ENCODE measurements at places on chromosomes 13 and 19.

GRCh38 chr13:27964741-27965323 is 4.3 kb downstream of the CDX2 start:
- no peak for DNase-seq

- no peak for DNase-seq
Observed at GRCh38 chr19:8573316-8573715, 3.9 kb downstream of the MYO1F start.

GRCh38 chr19:32269831-32270230 is 75.6 kb upstream of the ZNF507 start:
- no peak for DNase-seq

DNA sequence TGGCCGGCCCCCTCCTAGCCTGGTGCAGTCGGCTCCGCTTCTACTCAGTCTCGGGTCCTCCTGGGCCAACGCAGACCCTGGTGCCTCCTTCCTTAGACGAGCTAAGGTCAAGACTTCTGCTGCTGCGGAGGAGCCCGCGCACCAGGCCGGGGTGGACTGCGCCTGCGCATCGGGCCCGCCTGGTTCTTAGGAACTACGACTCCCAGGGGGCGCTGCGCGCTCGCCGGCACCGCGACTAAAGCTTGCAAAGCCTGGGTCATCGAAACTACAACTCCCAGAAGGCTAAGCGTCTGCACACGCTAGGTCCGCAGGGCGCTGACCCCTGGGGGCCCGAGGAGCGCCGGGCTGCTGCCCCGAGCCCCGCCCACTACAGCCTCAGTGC is at the start of gene ZNF835:
Gene ZNF835 (minus strand): TSS at position 145 of the 382 bp plus-strand sequence. CDS start 6,559 bp downstream, outside the sequence.
- peak; percentile 50 for DNase-seq

DNA sequence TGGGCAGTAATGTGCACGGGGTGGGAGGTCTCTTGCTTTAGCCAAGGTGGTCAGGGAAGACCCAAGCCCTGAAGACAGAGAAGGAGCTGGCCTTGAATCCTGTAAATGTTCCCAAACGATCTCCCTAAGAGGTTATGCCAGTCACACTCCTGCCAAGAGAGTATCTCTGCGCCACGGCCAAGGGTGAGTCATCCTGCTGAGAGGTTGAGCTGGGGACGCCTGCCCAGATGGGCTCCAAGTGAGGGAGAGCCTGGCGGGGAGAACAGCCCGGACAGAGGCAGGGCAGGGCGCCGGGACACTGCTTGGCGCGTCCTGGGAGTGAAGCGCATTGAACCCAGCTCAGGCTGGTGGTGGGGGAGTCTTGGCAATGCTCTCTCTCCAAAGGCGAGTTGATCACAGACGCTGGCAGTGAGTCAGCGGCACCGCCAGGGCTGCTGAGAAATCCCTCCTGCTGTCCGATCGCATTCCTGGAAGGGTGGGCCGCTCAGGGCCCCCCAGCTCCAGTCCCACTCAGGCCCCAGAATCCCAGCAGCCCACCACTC is 16.4 kb downstream of the SULT2B1 start:
- no peak for DNase-seq

GRCh38 chr19:4676955-4677731 is 7.0 kb upstream of the MYDGF start:
- DNase-seq: no peak

DNA sequence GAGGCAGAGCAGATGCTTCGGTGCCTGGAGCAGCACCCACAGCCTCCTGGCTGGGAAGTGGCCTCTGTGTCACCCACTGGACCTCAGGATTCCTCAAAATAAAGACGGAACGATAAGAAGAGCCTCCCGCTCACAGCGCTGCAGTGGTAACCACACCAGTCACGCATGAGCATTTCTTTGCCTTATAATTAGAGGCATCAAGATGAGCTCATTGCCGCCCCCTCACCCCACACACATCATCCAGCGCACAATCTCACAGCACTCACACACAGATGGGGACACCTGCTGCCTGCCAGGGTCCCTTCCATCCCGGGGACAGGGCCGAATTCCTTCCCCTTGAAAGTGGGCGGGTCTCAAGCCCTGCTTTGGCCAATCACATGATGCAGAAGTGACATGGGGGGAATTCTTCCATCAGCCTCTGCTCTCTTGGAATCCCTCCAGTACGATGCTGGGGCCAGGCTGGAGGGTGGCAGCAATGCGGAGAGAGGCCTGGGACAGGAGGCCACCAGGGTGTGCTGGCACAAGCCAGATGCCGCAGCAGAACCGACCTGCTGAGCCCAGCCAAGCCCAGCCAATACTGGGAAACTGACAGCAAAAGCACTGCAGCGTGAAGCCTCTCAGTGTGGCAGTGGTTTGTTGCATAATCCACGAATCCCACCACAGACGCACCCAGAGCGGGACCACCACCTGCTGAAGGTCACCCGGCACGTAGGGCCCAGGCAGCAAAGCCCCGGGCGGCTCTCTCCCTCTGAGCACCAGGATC is 16.0 kb downstream of the PIP5K1C start:
- no peak for DNase-seq

GRCh38 chr13:67069117-67069767 is 160.9 kb downstream of the PCDH9 start:
- no peak for DNase-seq

DNA sequence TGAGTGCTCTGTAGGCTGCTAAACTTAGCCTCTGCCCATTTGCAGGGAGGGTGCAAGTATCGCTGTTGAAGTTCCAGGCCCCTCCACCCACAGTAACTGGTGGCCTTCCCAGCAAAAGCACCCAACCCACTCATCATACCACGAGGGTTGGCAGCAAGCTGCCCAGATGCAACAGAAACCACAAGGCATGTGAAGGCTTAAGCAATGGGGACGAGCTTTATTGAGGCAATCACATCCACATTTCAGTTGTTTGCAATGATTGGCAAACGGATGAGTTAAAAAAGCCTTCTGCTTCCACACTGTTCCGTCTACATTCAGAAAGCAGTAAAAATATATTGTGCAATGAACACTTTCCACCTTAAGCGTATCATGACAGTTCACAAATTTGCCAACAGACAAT is 10.3 kb downstream of the GJB6 start:
- DNase-seq: no peak

DNA sequence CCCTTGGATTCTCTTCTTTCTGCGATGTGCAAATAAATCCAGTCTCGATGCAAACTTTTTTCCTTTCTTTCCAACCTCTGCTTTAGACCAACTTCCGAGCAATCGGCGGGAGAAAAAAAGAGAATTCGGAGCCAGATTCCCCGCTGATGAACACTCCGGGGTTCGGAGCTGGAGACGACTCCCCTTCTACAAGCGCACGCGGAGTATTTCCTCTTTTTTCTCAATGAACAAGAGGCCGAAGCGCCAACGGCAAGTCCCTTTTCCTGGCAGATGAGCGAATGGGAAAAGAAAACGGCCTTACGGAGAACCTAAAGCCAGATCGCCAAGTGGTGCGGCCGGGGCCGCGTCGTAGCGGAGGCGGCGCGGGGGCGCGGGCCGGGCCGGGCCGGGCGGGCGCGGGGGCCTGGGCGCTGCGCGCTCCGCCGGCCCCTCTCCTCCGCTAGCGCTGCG is 250 bp downstream of the SPRY2 start:
- DNase-seq: no peak

- DNase-seq: no peak
Observed at GRCh38 chr19:4584670-4585460, 25.4 kb upstream of the SEMA6B start.

DNA sequence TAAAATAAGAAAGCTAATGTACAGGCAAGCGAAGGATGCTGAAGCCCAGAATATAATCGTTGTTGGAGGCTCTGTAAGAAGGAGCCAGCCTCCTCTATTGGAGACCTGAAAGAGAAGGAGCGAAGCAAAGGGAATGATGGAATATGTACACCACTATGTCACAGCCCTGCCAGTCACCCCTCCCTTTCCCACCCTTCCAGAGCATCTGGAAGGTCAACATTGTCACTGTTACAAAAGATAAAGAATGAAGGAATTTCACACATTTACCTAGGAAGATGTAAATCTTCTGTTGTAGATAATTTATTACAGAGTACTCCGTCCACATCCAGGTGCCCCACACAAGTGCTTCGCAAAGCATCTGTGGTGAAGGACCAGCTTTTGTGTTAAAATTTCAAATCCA is 39.7 kb upstream of the SACS start:
- DNase-seq: no peak

GRCh38 chr13:106561551-106562170 is 6.3 kb downstream of the ARGLU1 start:
- DNase-seq: peak; percentile 4

DNA sequence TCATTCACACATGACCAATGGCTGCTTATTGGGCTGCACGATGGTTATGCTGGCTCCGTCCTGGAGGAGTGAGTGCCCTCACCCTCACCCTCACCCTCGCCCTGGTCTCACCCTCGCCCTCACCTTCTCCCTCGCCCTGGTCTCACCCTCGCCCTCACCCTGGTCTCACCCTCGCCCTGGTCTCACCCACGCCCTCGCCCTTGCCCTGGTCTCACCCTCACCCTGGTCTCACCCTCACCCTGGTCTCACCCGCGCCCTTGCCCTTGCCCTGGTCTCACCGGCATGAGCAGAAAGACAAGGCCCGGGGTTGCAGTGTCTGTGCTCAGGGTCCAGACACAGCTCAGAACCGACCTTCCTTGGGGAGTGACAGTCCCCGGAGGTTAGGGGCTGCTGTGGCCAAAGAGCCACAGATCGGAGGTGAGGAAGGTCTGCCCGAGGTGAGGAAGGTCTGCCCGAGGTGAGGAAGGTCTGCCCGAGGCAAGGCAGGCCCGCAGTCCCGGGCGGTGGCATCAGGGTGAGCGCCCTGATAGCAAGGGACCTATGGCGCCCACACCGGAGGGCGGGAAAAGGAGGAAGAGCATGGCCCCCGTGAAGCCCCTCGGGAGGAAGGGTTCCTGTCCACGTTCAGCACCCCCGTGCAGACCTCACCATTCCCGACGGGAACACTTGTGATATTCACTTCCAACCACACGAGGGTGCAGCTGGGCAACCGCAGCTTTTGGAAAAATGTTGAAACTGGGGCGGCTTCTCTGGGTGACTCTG is 65.6 kb downstream of the MCF2L start:
- DNase-seq: no peak

- DNase-seq: no peak
Observed at GRCh38 chr19:33199441-33200265, 5.5 kb downstream of the LRP3 start.

DNA sequence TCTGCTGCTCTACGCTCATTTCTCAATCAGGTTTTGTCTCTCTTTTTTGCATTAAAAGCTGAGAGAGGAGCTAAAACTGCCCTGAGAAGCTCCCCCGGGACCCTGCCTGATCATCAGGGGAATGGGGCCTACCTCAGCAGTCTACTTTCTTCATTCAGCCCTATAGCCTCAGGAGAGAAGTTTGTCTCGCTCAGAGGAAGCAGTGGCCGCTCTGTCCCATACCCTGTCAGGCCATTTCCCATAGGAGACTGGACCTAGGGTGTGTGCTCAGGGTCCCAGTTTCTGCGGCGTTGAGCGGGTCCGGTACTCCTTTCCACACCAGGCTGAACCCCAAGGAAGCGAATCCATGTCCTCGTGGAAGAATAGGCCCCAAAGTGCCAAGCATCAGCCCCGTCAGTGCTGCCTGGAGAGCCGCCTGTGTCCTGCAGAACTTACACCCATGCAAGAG is 21.7 kb downstream of the UBE2L5 start:
- no peak for DNase-seq

GRCh38 chr13:113148940-113149503 is 9.4 kb upstream of the PROZ start:
- no peak for DNase-seq

DNA sequence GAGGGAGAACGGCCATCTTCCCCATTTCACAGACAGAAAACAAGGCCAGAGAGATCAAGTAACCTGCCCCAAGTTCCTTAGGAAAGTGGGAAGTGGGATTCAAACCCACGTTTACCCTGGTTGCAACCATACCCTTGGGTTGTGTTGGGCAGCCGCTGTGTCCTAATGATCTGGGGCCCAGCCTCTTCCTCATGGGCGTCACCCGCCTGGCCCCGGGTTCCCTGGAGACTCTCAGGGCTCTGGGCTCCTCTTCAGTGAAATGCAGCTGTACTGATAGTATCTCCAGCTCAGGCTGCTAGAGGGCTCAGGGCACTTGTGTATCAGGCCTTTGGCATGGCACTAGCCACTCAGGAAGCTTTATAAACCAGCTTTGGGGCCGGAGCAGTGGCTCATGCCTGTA is 9.8 kb downstream of the TMED1 start:
- no peak for DNase-seq

GRCh38 chr19:7393459-7393858 is 44.7 kb downstream of the ARHGEF18 start:
- DNase-seq: no peak

- DNase-seq: no peak
Observed at GRCh38 chr19:48454150-48454730, 1.1 kb upstream of the KCNJ14 start.

GRCh38 chr19:40139533-40140287 is 49.0 kb upstream of the ZNF780A start:
- no peak for DNase-seq

DNA sequence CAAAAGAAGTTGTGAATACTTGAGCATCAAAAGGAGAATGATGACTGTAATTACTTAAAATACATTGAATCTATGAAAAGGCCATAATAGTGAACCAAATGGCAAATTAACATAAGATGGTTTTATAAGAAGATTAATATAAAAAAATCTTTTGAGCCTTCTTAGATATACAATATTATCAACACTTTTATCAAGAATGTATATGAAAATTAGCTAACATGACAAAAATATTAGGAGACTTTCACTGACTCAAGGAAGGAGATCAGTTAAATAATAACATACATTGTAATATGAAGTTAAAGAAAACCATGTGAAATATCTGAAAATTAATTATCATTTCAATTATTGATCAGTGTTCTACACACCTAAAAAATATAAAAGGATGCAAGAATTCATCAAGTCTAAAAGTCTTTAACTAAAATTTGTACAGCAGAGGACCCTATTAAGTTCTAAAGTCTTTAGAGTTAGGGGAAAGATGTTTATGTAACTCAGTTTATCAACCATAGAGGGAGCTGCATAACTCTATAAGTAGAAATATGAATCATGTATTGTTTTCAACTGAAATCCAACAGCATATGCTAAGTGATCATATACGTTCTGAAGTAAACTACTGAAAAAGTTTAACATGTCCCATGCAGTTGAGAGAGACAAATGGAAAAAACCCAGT is 756.1 kb upstream of the MIR17HG start:
- DNase-seq: no peak

DNA sequence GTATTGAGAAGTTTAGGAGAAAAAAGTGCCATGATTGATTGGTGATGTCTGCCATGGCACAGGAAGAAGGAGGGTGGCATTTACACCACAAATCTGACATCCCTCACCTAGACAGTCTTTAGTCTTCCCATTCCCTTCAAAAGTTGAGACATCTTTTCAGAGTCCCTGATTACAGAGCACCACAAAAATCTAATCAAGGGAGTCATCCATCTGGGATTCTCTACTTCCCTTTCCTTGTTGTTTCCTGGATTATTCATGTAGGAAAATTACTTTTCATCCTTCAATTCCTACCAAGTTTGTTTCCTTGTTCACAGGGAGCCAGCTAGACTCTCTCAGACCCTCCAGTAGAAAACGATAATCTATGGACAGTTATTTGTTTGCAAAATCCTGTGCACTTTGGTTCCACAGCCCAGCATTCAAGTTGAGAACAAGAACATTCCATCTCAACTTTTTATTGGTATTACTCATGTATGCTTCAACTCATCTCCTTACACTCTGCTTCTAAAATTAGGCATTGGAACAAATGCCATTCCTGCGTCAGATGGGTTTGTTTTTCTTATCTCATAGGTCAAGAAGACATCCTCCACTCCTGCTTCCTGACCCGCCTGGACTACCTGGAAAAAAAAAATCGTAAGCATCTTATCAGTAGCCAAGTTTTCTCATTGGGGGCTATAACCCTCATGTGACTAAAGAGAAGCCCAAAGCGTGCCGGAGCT is 259.9 kb downstream of the FOXO1 start:
- DNase-seq: no peak

All from activated T-helper 1 cell treated with anti-CD3 and anti-CD28 coated beads, Interleukin-2, amount 50 U/mL, for 16 hours (primary cell).